Substantia nigra (tissue), 51 donors: ENCODE measurements at places on chromosomes 13 and 19.

- DNase-seq: no peak
These were observed 2.7 kb downstream of the B3GNT3 start for GRCh38 chr19:17797424-17798201.

GRCh38 chr13:113498905-113499304 lies 8.4 kb upstream of the DCUN1D2 start:
- DNase-seq: no peak

- DNase-seq: no peak
These were observed 16.3 kb downstream of the ZNF823 start for GRCh38 chr19:11722414-11722813.

DNA sequence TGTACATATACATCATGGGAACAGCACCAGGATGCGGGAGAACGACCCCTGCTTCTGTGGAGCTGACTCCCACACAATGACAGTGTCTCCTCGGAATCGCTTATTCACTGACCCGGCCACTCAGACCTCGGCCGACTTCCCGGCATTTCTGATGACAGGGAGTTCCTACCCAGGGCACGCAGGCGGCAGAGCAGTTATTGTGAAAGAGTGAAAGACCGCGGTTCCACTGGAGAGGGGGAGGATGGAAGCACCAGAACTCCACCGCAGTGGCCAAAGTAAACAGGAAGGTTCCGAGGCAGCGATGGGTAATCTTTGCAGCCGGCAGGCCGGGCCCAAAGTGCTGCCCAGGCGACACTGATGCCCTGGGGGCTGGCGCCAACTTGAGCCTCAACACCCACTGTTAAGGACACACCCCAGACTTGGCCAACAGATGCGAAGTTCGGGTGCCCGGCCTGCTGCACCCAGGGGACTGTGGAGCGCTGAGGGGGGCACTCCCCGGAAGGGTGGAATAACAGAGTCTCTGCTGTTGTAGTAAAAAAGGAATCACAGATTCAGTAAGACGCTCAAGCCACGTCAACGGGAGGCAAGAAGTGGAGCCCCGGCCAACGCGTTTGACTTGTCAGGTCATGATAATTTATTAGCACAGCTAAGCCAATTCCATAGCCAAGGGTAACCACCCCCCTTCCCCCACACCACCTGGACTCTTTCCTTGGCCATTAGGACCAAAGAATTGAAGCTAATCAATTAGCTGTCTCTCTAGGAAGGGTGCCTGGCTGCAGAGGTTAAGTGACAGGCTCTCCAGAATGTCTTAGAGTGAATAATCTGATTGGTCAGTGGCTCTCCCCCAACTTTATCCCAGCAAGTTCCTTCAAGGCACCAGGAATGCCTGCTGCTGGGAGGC lies 5.8 kb downstream of the MLLT1 start:
- DNase-seq: peak; percentile 13

- DNase-seq: no peak
These were observed 57.2 kb upstream of the C1QTNF9 start for GRCh38 chr13:24252136-24252535.

DNA sequence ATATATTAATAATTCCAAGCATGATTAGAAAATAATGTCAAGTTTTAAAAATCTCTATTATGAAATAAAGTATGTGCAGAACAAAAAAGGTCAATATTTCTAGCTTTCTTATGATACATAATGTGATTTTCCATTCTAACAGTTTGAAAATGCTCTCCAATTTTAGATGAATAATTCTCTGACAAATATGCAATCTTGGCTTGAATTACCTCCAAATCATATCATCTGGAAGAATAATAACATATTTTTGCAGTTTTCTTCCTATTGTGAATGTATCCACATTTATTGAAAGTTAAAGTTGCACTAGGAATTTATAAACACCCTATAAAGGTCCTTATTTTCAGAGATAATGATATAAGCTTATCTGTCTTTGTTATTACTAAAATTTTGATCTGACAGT lies 548.5 kb upstream of the SLC10A2 start:
- DNase-seq: no peak

- no peak for DNase-seq
These were observed 108.7 kb upstream of the SLC10A2 start for GRCh38 chr13:103174966-103175365.
